ENCODE measurements at places on chromosomes 1 and 21.

- no peak for DNase-seq
These were observed 121.5 kb downstream of the COL24A1 start for GRCh38 chr1:86035101-86035500.

- no peak for DNase-seq
These were observed 201.1 kb downstream of the DAB1 start for GRCh38 chr1:57222801-57223200.

- no peak for DNase-seq
These were observed 23.9 kb upstream of the SLAMF6 start for GRCh38 chr1:160546942-160547341.

- DNase-seq = no peak
These were observed 64.1 kb upstream of the ACTL8 start for GRCh38 chr1:17690906-17691634.

GRCh38 chr1:73903092-73903491 lies 294.9 kb downstream of the LRRIQ3 start:
- no peak for DNase-seq

- DNase-seq = no peak
These were observed 92.8 kb upstream of the CHRM3 start for GRCh38 chr1:239293350-239294110.

DNA sequence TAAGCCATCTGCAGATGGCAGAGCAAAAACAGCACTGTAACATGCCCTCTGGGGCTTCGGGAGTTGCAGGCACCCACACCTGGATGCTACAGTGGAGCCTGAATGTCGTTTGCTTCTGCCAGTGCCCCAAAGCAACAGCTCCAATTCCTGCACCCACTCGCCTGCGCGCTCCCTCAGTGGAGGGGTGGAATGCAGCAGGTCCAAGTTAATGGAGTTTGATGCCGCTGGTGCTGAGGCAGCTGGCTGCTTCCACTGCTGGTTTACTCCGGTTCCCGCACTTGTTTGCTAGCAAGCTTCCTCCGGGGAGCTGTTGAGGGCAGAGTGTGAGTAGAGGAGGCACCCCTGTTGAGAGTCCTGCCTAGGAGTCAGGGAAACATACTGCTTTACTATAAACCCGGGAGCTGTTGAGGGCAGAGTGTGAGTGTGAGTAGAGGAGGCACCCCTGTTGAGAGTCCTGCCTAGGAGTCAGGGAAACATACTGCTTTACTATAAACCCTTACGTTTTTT lies 584.0 kb upstream of the TMPRSS15 start:
- no peak for DNase-seq

DNA sequence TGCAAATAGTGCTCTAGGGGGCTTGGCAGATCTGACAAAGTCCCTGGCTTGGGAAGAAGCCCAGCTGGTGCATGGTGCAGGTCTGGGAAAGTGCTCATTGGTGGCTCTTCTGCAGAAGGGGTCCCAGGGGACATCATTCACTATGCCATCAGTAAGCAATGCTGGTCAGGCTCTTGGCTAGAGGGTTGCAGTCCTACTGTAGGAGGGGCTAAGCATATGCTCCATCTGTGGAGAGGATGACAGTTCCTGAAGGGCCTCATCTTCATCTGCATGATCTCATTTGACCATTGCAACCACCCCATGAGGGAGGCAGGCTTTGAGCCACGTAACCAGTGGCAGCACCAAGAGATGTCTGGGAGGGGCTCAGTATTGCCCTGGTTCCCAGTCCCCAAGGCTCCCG lies 31.5 kb upstream of the VASH2 start:
- no peak for DNase-seq

DNA sequence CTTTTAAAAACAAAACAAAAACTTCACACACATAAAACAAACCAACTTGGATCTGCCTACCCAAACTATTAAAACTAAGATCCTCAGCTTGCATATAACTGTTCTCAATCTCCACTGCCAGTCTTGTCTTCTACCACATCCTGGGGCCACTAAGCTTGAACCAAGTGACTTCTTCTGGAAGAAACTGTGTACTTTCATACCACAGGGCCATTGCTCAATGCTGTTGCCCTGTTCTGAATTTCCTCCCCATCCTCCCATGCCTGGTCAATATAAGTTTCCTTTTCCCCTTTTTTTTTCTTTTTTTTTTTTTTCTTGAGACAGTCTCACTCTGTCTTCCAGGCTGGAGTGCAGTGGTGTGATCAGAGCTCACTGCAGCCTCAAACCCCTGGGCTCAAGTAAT lies 109.9 kb downstream of the KIAA0319L start:
- DNase-seq = no peak

- peak; percentile 89 for DNase-seq
These were observed 111.9 kb downstream of the PTPN14 start for GRCh38 chr1:214439352-214440119.

- DNase-seq = no peak
These were observed 295.3 kb downstream of the PTPRU start for GRCh38 chr1:29531596-29531995.

- no peak for DNase-seq
These were observed 733.3 kb downstream of the PTPRU start for GRCh38 chr1:29969576-29969975.

- DNase-seq = no peak
These were observed 973 bp downstream of the SDF4 start for GRCh38 chr1:1230656-1231399.

DNA sequence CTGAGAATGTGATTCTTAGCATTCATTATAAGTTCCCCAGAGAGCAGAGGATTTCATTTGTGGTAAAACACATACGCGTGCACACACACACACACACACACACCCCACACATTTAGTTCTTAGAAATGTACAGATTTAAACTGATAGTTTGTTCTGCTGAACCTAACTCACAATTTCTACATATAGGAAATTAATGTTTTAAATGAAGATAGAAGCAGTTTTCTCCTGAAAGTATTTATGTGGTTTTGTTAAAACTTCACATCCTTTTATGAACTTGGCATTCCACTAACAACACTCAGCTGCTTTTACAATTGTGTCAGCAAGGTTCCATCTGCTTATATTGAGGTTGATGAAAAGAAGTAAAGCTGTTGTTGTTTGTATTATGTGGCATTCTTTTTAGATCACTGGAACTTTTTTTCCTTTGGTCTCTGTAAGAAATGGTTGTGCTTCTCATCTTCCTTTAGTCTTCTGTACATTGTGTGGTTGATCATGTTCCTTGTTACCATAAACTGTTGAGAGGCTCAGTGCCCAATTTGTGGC lies 41.6 kb downstream of the AK4 start:
- no peak for DNase-seq

GRCh38 chr1:84506729-84507453 lies 510 bp upstream of the GNG5 start:
- DNase-seq = no peak

- no peak for DNase-seq
These were observed 14.8 kb downstream of the S100A6 start for GRCh38 chr1:153520818-153521476.
